ENCODE measurements at places on chromosomes 11 and 22.

DNA sequence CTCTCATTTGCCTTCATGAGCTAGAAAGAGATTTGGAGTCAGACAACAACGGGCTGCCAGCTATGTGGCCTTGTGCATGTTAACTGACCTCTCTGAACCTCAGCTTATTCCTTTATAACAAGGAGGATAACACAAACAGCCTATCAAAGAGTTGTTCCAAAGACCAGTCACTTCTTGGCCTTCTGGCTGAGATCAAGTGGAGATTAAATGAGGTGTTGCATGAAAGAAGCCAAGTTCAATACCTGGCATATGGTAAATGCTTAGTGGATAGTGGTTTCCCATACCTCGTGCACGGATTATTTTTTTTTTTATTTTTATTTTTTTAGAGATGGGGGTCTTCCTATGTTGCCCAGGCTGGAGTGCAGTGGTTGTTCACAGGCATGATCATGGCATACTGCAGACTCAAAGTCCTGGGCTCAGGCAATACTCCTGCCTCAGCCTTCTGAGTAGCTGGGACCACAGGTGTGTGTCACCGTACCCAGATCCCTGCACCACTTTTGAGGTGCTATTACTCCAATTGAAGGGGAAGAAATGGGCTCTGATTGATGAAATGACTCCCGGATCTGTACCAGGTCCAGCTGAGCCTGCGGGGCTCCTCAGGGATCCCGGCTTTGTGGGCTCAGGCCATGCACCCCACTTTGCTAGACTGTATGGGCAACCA lies 4.9 kb downstream of the LGALS1 start:
- DNase-seq: no peak

- DNase-seq: no peak
These were observed 233.5 kb upstream of the B3GAT1 start for GRCh38 chr11:134645576-134645975.

- peak; percentile 62 for DNase-seq
These were observed 648 bp downstream of the PAFAH1B2 start for GRCh38 chr11:117144477-117145392.

DNA sequence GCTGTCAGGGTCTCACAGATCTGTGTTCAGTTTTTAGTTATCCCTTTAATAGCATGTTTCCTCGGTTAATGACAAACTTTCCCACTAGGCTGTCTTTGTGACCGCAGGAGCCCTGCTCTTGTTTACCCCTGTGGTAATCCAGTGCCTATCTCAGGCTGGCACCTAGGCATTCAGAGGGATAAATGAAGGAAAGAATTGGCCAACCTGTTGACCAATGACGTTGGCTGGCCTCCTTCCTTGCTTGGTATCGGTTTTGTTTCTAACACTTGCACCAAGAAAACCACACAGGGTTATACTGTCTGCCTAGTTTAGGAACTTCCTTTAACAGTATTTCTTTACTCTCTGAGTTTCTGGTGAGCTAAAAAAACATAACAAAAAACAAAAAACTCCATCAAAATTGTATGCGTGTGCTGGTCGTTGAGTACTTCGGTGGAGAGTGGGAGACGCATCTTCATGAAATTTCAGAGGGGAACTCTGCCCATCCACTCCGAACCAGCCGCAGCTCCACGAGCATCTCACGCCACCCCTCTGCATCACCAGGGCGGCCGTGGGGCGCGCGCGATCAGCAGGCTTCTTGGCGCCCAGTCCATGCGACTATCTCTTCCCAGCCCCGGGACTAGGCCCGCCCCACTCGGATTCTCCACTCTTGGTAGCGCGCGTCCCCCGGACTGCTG lies 563 bp upstream of the ENDOD1 start:
- no peak for DNase-seq

GRCh38 chr11:41282395-41282794 lies 177.1 kb downstream of the LRRC4C start:
- DNase-seq: no peak

DNA sequence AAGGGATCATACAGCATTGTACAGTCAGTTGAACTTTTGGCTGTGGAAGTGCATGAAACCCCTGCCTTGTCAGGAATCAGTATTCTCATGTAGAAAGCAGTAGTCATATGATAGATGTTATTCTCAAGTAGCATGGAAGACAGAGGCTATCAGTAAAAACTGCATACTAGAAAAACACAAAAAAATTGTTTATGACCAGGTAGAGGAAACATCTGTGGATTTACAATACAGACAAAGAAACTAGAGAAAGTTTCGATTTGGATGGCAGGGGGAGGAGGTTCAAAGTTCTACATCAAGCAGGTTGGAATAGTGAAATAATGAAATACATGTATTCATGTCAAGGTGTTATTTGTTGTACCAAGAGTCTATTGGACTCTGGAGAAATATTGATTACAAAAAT lies 212.3 kb upstream of the DDI1 start:
- no peak for DNase-seq

- no peak for DNase-seq
These were observed 6.9 kb downstream of the DPAGT1 start for GRCh38 chr11:119094816-119095065.

- no peak for DNase-seq
These were observed 1.3 kb downstream of the CDHR5 start for GRCh38 chr11:623349-623869.

DNA sequence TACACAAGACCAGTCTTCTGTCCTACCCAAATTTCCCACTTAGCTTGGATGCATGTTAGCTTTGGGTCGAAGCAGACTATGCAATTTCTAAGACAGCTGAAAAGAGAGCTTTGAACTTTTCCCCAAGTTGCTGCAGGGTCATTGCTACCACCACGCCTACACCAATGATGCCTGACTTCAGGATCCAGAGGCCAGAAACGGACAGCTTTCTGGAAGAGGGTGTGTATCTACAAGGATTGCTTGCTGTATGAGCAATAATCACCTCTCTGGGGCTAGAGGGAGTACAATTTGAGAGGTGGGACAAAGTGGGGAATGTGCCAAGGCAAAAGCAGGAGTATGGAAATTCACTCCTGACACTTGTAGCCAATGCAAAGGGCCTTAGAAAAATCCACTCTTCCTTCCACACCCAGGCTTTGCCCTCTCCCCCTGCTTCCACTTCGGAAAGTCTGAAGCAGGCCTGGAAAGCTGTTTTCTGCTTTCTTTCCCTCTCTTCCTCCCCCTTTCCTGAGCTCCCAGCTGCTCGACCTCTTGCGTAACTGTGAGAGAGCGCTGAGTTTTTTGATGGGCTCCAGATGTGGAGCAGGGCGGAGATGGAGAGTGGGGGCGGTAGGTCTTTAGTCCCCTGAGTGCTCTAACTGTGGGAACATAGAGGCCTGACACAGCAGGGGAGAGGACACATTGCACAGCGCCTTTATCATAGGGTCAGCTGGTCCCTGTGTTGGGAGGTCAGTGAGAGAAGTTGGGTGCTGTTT lies 2.1 kb upstream of the PHLDB1 start:
- DNase-seq: no peak

GRCh38 chr22:25420925-25421904 lies 143.3 kb upstream of the GRK3 start:
- DNase-seq: peak; percentile 50

GRCh38 chr11:118615976-118616371 lies 8.6 kb downstream of the PHLDB1 start:
- no peak for DNase-seq

DNA sequence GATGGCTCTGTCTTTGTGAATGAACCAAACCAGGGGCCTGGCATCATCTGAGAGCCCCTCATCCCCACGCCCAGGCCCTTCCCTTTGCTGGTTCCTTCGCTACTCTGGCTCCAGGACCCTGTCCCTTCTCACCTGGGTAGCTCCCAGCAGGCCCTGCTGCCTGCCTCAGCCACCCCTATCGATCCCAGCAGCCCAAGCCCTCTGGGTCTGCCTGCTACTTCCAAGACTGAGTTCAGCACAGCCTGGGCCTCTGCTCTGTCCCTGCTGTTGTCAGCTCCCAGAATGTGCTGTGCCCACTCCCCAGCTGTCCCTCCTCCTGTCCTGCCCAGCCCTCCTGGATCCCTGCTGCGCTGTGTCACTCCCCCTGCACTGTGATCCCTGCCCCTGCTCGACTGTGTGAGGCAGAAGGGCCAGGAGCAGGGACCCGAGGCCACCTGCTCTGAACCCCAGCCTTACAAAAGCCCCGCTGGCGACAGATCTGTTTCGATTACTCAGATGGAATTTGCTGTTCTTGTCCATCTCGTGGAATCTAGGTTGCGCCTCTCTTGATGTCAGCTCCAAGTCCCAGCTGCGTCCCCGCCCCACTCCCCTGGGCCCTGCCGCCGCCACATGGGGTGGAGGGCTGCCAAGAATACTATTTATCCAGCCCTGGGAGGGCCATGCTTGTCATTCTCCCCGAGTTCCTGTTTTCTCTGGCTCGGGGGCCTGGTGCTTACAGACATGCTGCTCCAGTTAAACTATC lies 13.0 kb downstream of the MRPL21 start:
- DNase-seq: peak; percentile 46

- no peak for DNase-seq
These were observed 6.8 kb upstream of the CHKA start for GRCh38 chr11:68127714-68128681.

- DNase-seq: no peak
These were observed 595.3 kb upstream of the CCDC90B start for GRCh38 chr11:83881428-83881827.

DNA sequence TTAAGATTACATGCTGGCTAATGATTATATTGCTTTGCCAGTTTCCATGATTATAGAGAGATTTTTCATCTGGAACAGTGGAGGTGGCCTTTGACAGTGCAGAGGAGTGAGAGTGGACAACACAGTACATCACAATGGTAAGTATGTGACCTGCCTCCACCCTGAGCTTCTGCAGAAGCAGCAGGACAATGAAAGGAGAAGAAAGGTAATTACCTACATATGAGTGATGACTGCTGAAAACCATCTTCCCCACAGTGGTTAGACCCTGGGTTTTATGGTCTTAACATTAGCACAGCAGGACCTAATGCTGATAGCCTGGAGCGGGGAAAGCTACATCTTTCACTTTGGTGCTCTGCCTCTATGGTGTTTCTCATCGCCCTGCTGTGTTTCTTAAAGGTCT lies 454.7 kb upstream of the DDI1 start:
- DNase-seq: no peak

DNA sequence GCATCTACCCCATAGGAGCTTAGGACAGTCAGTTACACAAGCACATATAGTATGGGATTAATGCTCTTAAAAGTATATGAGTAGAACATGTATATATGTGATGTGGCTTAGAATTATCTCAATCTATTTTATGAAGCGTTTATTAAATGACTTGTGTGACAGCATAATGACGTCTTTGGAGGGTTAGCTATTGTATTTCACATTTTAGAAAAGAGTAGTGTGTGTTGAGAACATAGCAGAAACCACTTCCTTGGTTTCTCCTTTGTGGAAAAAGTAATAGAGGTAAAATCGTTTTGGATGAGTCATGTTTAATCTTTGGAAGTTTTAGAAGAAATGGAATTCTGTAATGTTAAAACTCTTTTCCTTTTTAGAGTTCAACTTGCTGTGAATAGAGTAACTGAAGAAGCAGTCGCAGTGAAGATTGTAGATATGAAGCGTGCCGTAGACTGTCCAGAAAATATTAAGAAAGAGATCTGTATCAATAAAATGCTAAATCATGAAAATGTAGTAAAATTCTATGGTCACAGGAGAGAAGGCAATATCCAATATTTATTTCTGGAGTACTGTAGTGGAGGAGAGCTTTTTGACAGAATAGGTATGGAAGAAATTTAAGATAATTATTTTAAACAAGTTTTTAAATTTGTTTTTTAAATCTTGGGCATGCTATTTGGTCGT lies 2.4 kb downstream of the CHEK1 start:
- no peak for DNase-seq

DNA sequence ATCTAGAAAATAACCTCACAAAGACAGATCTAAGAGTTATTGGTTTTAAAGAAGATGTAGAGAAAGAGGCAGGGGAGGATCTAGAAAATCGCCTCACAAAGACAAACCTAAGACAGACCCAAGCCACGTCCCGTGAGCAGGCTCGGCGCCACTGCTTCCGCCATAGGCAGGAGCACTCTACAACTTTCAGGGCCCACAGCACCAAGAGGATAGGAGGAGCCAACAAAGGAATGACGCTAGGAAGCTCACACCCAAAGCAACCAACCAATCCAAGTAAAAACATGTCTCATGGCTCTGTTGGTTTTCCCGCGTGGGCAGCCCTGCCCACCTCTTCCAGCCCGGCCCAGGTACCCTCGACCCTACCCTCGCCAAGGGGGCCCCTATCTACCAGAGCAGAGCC lies 4167.4 kb upstream of the OR11H1 start:
- no peak for DNase-seq

GRCh38 chr11:88327061-88327460 lies 10.5 kb downstream of the CTSC start:
- no peak for DNase-seq

GRCh38 chr11:77187776-77188632 lies 60.0 kb downstream of the MYO7A start:
- DNase-seq: peak; percentile 69

GRCh38 chr22:39383841-39384625 lies 15.5 kb upstream of the TAB1 start:
- no peak for DNase-seq

- no peak for DNase-seq
These were observed 38.4 kb downstream of the AMBRA1 start for GRCh38 chr11:46555267-46556054.

DNA sequence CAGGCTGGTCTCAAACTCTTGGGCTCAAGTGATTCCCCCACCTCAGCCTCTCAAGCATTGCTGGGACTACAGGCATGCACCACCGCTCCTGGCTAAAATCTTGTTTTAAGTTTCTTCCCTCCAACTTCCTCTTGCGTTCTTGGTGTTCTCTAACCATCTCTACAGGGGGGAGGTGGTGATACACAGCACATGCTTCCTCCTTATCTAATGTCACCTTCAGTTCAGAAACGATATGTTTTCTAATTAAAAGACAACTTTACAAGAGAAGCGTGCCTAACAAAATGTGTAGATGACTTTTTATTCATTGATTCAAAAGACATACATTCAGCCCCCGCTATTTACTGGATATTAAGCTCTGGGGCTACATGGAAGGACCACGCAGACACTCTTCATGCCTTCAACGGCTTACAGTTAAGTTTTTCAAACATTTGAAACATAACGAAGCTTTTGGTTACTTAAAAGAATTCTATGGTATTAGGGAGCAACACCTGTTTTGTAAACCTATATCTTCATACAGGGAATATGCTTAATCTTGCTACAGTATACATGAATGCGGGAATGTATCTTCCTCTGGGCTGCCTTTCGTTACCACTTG lies 933 bp upstream of the DLAT start:
- no peak for DNase-seq

DNA sequence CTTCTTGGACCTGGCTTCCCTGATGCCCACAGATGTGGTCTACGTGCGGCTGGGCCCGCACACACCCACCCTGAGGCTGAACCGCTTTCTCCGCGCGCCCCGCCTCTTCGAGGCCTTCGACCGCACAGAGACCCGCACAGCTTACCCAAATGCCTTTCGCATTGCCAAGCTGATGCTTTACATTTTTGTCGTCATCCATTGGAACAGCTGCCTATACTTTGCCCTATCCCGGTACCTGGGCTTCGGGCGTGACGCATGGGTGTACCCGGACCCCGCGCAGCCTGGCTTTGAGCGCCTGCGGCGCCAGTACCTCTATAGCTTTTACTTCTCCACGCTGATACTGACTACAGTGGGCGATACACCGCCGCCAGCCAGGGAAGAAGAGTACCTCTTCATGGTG lies 1.2 kb downstream of the CNGA4 start:
- no peak for DNase-seq

Data from NCI-H345 (cell line).